ENCODE measurements at places on chromosomes 5 and 9.

DNA sequence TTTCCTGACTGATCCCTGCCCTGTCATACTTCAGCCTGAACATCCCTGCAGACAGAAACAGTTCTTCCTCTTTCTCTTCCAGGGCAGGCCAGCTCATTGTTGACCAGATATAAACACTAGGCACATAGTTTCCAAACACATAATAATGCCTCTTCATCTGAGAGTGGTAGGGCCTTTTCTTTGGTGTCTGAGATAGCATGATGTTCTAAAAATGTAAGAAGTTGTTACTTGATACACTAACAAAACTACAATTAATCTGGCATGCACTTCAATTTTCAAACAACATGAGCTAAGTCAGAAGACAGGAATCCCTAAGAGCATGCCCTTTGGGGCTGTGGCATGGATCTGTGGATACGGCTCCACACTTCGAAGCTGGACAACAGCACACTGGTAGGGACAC, 246.6 kb downstream of the SPOCK1 start:
- no peak for DNase-seq

DNA sequence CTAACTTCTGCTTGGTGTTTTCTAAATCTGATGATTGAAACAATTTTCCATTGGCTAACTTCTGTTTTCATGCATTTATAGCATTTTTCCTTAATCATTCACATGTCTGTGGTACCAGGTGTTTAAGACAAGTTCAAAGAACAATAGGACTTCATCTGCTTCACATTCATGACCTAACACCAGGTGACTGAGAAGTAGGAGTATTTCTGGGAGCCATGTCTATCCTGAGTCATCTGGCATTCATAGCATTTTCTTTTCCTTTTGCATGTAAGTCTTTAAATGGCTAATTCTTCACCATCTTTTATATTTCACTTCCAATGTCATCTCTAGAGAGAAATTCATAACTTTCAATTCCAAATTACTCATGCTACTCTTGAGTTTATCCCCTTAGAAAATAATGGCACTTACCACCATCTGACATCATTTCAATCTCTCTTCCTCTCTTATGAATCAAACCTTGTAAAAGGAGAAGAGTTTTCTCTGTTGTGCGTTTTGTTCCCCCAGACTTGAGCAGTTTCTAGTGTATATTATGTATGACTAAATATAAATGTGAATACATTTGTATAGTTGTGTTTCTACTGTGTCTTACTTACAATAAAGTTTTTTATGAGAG, 1196.1 kb upstream of the CDH9 start:
- no peak for DNase-seq

DNA sequence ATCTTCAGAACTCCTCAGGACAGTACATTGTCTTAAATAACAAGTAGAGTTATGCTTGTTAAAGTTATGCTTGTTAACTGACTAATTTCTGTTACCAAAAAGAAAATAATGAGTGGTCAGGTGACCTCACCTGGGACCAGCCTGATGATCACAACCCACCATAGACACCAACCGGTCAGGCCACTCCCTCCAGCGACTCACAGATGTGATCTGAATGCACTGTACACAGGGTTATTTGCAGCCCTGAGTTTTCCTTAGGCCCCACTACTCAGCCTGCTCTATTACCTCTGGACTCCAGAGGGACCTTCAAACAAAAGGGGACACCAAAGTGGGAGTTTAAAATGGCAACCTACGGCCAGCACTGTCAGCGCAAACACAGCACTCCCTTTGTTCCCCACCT, 55.3 kb downstream of the ARSB start:
- no peak for DNase-seq

GRCh38 chr5:59104400-59105127, 521.7 kb downstream of the RAB3C start:
- DNase-seq = no peak

- no peak for DNase-seq
Observed at GRCh38 chr9:12314589-12314988, 378.6 kb upstream of the TYRP1 start.

DNA sequence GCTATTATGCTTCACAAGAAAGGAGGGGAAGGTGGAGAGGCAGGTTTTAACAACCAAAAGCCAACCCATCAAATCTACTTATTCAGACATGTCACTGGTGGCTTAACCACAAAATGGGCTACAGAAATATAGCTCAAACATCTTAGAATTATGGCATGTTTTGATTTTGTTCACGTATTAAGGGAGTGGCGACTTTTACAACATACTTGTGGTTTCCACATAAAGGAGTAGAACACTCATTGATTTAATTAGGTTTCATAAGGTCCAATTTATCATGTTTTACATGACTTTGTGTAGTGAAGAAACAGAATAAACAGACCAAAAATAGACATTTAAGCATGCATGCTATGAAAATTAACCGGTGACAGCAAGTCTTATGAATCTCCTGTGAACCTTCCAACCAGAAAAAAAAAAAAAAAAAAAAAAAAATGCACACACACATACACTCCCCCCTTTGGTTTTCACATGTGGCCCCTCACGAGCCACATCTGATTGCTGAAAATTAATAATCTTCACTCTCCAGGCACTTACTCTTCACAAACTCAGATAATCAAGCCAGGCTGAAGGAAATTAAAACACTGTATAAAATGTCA, 5.4 kb downstream of the ZNF608 start:
- no peak for DNase-seq

DNA sequence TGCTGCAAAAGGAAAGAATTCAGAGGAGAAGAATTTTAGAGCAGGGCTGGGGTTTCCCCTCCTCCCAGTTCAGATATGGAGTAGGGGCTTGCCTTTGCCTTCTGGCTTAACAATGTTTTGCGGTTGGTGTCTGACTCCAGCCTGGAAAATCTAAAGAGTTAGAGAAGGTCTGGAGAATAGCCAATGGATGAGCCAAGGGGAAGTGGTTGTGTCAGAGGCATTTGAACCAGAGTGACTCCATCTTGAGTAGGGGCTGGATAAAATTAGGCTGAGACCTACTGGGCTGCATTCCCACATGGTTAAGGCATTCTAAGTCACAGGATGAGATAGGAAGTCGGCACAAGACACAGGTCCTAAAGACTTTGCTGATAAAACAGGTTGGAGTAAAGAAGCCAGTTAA, 133.7 kb downstream of the DIRAS2 start:
- no peak for DNase-seq

DNA sequence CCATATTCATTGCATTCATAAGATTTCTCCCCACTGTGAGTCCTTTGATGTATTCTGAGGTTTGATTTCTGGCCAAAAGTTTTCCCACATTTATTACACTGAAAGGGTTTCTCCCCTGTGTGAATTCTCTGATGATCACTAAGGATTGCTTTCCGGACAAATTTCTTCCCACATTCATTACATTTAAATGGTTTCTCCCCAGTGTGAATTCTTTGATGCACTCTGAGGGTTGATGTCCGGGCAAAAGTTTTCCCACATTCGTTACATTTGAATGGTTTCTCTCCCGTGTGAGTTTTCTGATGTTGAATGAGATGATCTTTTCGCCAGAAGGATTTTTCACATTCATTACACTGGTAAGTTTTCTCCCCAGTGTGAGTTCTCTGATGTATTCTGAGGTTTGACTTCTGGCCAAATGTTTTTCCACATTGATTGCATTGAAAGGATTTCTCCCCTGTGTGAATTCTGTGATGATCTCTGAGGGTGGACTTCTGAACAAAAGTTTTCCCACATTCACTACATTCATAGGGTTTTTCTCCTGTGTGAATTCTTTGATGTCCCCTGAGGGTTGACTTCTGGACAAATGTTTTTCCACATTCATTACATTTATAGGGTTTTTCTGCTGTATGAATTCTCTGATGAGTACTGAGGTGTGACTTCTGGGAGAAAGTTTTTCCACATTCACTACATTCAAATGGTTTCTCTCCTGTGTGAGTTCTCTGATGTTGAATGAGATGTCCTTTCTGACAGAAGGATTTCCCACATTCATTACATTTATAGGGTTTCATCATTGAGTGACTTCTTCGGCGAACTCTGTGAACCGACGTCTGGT, 18.8 kb downstream of the ZNF510 start:
- DNase-seq = no peak

DNA sequence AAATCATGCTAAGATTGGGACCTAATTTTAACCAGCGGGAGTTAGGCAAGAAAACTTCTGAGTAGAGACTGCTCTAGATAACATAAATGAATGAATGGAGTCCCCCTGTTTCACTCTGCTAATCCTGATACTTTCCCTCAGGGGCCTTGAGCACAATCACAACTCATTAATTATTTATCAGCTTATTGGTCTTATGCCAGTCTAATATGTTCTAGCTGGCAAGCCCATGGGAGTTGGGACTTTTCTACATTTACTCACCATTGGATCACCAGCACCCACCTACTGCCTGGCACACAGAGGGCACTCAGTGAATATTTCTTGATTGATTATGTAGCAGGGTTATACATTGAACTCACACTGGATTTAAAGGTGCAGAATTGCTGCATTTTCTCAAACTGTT, 13.5 kb upstream of the TMED7 start:
- DNase-seq = no peak

- no peak for DNase-seq
Observed at GRCh38 chr5:93425096-93425495, 155.9 kb downstream of the NR2F1-AS1 start.

GRCh38 chr5:14097998-14098471, 45.1 kb upstream of the TRIO start:
- no peak for DNase-seq
